Activated T-helper 2 cell treated with anti-CD3 and anti-CD28 coated beads, Interferon-gamma antibody, Interleukin-2, Interleukin-4, amounts not matched to agents 10 μg/mL and 5 μg/mL and 100 μg/mL, durations not matched to agents 14 hours and 24 hours and 36 hours (primary cell): ENCODE measurements at places on chromosomes 12 and 14.

GRCh38 chr12:92170050-92170449, 24.4 kb upstream of the BTG1 start:
- H3K27me3 ChIP-seq, result no peaks in the 10 kb centered on the region
- DNase-seq, result no peak
- H3K4me3 ChIP-seq, result no peak overlapping the region
- no peak overlapping the region for H3K27ac ChIP-seq
- H3K36me3 ChIP-seq, result no peaks in the 10 kb centered on the region
- H3K4me1 ChIP-seq, result peaks cover 7% of the 10 kb centered on the region

DNA sequence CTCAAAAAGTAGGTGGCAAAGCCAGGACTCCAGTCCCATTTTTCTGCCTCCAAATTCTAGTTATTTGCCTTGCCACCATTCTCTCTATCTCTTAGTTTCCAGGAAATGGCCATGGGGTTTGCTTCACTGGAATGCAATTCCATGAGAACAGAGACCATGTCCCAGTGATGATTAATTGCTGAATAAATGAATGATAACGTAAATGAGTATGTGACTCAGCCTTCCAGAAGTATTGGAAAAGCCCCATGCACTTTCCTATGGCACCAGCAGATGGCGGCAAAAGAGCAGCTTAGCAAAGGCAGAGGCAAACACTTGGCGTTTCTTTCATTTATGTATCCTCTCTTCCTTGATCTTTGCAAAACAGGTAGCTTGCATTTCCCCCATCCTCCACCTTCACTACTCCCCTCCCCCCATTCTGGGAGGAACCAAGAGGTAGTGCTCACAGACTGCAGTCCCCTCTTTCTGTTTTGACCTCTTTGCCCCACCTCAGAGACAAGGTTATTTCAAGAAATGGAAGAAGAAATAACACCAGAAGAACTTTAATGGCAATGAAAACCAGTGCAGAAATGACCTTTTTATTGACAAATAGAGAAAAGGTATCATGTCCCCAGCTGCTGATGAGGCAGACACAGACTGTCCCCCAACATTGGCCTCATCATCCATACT, 21.3 kb downstream of the TBX3 start:
- H3K4me1 ChIP-seq, result no peaks in the 10 kb centered on the region
- no peak overlapping the region for H3K4me3 ChIP-seq
- DNase-seq, result peak; percentile 24
- no peaks in the 10 kb centered on the region for H3K36me3 ChIP-seq

GRCh38 chr14:89137526-89138163, 279.4 kb downstream of the FOXN3 start:
- H3K27ac ChIP-seq, result no peak overlapping the region
- no peak for DNase-seq
- peaks cover 11% of the 10 kb centered on the region for H3K27me3 ChIP-seq

DNA sequence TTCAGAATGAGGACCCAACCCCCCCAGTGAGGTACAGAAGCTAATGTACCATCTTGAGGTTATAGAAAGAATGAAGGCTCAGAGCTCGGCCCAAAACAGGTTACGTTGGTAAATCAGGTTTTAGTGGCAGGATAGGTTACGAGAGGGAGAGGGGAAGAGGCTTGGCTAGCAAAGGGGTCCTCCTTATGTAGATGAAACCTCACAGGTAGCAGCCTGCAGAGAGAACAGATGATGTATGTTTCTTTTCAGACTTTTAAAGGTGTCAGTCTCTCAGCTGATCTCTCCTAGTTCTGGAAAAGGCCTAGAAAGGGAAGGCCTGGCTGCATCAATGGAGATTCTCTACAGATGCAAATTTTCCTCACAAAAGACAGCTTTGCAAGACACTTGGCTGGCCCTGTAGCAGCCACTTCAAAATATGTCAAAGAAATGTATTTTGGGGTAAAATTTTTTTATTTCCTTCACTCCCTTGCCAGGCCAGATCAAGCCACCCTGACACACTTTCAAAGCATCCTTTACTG, 71.7 kb upstream of the CPSF6 start:
- no peaks in the 10 kb centered on the region for H3K36me3 ChIP-seq
- H3K4me3 ChIP-seq, result no peak overlapping the region
- DNase-seq, result no peak

GRCh38 chr14:41749429-41749828, 142.8 kb downstream of the LRFN5 start:
- H3K4me3 ChIP-seq, result peak overlapping the region; percentile 31
- DNase-seq, result no peak
- H3K27me3 ChIP-seq, result no peaks in the 10 kb centered on the region
- peaks cover 3% of the 10 kb centered on the region for H3K4me1 ChIP-seq
- no peaks in the 10 kb centered on the region for H3K36me3 ChIP-seq

DNA sequence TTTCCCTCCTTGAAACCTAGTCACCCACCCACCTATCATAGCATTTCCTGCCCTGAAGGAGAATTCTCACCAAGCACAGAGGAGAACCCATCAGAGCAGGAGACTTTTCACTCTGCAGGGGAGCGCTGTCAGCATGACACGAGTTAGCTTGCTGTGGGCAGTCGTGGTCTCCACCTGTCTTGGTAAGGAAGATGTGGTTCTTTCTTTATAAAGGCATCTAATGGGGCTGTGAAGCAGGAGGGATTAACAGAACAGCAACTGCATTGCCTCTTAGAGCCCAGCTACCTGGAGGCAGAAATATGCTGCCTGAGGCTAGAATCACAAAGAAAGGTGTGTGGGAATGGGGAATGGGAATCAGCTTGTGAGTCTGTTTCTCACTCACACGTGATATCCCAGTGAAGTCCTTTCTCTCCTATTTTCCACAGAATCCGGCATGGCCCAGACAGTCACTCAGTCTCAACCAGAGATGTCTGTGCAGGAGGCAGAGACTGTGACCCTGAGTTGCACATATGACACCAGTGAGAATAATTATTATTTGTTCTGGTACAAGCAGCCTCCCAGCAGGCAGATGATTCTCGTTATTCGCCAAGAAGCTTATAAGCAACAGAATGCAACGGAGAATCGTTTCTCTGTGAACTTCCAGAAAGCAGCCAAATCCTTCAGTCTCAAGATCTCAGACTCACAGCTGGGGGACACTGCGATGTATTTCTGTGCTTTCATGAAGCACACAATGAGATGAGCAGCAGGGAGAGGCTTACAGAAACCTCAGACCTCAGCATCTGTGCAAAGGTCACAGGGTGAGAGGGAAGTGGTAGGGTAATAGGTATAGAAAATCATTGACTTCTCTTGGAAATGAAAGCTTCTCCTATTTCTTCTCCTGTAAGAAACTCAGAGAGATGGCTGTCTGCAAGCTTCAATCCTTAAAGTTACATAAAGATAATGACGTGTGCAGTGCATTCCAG, 316.9 kb downstream of the DAD1 start:
- DNase-seq, result no peak
- H3K27ac ChIP-seq, result peak overlapping the region; percentile 55
- H3K27me3 ChIP-seq, result no peaks in the 10 kb centered on the region
- H3K36me3 ChIP-seq, result no peaks in the 10 kb centered on the region

DNA sequence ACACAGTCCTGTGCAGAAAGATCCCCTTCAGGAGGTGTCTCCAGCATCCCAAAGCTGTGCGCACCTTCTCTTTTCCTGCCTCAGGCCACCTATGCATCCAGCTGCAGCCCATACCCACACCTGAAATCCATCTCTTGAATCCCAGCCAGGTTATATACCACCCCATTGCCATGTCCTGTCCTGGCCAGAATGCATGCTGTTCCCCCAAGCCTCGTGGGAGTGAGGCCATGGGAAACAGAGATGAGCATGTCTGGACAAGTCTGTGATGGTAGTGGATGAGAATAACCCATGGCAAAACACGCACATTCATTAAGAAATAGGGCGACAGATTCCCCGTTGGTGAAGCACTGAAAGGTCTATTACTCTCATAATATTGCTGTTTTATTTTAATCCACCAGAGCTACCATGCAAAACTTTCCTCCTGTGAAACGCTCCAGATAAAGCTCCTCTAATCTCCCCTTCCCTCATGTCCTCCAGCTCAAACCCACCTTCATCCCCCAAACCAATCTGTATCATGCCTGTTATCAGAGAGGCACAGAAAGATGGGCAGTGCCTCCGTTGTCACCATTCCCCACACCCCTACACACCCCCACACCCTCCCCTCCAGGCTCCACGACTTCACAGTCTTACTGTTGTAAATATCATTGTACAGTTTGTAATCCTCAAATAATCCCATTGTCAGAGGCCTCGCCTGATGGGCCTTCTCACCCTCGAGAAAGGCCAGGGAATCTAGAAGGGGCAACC, 97.5 kb upstream of the FKBP4 start:
- H3K4me3 ChIP-seq, result no peak overlapping the region
- DNase-seq, result no peak
- no peak overlapping the region for H3K27ac ChIP-seq
- no peaks in the 10 kb centered on the region for H3K36me3 ChIP-seq
- H3K4me1 ChIP-seq, result peaks cover 15% of the 10 kb centered on the region

- H3K36me3 ChIP-seq, result no peaks in the 10 kb centered on the region
- peaks cover 14% of the 10 kb centered on the region for H3K4me1 ChIP-seq
- H3K27ac ChIP-seq, result no peak overlapping the region
- no peak for DNase-seq
These were observed 125.4 kb downstream of the SAMD4A start for GRCh38 chr14:54692284-54692772.

GRCh38 chr12:57737467-57738460, 778 bp downstream of the AGAP2 start:
- H3K4me3 ChIP-seq, result no peak overlapping the region
- peaks cover 36% of the 10 kb centered on the region for H3K36me3 ChIP-seq
- DNase-seq, result no peak
- H3K27me3 ChIP-seq, result no peaks in the 10 kb centered on the region
- no peak overlapping the region for H3K27ac ChIP-seq

DNA sequence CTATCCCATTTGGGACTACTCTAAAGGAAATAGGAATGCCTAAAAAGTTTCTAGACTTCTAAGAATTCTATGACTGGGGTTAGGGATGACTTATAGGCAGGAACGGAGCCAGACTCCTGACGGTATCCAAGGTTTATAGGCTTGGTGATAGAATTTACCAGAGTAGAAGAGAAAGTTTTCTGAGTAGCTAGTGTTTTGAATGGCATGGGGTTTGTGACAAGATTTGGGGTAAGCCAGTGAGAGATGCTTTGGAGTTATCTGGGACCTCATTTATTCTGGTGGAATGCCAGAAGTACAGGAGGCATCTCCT, 444.6 kb downstream of the RAD51B start:
- peaks cover 2% of the 10 kb centered on the region for H3K27me3 ChIP-seq
- H3K27ac ChIP-seq, result no peak overlapping the region
- DNase-seq, result no peak
- H3K4me3 ChIP-seq, result no peak overlapping the region

- DNase-seq, result peak; percentile 17
- H3K27ac ChIP-seq, result peak overlapping the region; percentile 65
- peaks cover 37% of the 10 kb centered on the region for H3K4me1 ChIP-seq
- H3K4me3 ChIP-seq, result peak overlapping the region; percentile 37
- peaks cover 59% of the 10 kb centered on the region for H3K36me3 ChIP-seq
These were observed 216.5 kb downstream of the SLC38A4 start for GRCh38 chr12:46609273-46609623.

GRCh38 chr12:52275686-52276085, 1.2 kb downstream of the KRT86 start:
- H3K36me3 ChIP-seq, result no peaks in the 10 kb centered on the region
- H3K4me1 ChIP-seq, result peaks cover 3% of the 10 kb centered on the region
- no peak overlapping the region for H3K4me3 ChIP-seq

DNA sequence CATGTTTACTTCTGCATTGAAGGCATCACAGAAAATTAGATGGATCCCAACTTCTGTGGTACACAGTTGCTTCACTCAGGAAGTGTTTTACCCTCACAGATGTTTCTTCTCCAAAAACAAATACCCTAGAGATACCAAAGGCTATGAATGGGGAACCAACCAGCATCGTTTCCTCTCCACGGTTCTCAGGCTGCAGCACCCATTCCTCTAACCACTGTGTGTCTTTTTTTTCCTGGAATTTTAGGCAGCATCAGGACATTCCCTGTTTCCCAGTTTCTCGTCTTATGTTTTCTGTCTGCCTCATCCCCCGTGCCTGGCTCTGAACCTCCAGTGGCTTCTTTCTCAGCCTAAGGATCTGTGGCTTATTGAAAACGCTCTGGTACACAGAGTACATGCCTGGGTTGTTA, 72.0 kb upstream of the TBX5 start:
- H3K4me1 ChIP-seq, result no peaks in the 10 kb centered on the region
- no peak for DNase-seq
- H3K27ac ChIP-seq, result no peak overlapping the region

DNA sequence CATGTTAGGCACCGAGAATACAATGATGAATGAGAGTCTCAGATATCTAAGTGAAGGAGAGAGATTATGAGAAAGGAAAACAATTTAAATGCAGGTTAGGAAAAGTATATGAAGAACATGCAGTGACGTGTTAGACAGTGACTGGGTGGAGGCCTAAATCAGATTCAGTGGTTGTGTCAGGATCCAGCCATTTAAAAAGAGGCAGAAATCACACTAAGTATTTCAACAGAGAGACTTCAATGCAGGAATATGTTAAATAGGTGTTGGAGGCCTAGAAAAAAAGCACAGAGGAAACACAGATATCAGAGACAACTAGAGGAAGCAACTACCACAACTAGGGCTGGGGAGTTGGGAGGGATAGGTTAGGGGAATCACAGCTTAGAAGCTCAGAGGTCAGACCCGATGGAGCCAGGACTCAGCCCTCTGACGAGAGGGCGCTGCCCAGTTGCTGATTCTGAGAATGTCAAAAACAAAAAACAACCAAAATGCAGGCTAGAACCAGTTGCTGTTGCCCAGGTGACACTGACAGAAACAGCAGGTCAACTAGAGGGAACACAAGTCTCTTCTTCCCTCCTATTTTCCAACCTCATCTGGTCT, 3.0 kb upstream of the GARIN2 start:
- H3K27me3 ChIP-seq, result no peaks in the 10 kb centered on the region
- no peak for DNase-seq
- H3K4me3 ChIP-seq, result no peak overlapping the region

GRCh38 chr12:92596383-92596782, 106.4 kb upstream of the PLEKHG7 start:
- peaks cover 59% of the 10 kb centered on the region for H3K4me1 ChIP-seq
- H3K36me3 ChIP-seq, result peaks cover 55% of the 10 kb centered on the region
- H3K4me3 ChIP-seq, result no peak overlapping the region
- H3K27me3 ChIP-seq, result no peaks in the 10 kb centered on the region

- H3K36me3 ChIP-seq, result no peaks in the 10 kb centered on the region
- H3K4me3 ChIP-seq, result no peak overlapping the region
- no peaks in the 10 kb centered on the region for H3K27me3 ChIP-seq
- DNase-seq, result no peak
- H3K4me1 ChIP-seq, result peaks cover 5% of the 10 kb centered on the region
These were observed 240.8 kb upstream of the PWP1 start for GRCh38 chr12:107444771-107445170.

DNA sequence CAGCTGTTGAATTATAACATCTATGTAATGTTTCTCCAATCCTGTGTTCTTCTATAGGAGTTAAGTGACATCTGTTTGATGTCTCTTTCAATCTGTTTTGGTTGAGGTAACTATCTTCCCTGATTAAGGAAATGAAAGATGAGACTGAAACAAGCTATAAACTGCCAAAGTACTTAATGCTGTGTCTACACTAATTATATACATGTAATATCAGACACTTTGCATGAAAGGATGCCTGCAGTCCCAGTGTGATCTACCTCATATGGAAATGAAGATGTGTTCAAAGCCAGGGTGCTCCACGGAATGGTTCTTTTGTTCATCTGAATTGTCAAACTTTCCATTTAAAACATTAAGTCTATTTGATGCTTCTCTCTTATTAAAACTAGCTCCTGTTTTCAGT, 958.3 kb downstream of the GALC start:
- no peaks in the 10 kb centered on the region for H3K27me3 ChIP-seq
- DNase-seq, result no peak
- no peak overlapping the region for H3K4me3 ChIP-seq
